NCI-H69 (cell line): ENCODE measurements at places on chromosomes 6 and 20.

- DNase-seq: no peak
These were observed 46.3 kb downstream of the MDFI start for GRCh38 chr6:41684311-41685180.

DNA sequence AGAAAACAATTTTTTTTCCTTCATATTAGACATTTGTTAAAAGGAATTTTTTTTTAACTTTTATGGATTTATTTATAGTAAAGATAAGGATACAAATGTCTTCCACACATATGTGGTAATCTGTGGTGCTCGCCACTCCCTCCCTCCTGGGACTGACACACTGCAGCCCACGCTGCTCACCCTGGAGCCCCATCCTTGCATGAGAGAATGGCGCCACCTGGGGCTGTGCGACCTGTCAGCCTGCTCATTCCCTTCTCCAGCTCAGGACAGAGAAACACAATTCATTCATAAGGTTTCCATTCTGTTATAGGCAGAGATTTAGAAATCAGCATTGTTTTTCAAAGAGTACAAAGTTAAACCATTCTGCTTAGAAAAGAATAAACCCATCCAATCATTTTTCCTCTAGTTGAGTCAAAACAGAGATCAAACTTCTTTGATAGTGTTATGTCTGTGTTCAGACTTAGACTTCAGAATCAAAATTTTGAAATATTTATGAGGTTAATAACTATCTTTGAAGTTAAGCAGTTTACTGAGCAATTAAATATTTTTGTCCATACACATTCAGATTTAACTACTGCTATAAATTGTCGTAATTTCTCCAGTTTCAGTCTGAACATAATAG is 42.8 kb upstream of the DYNLRB1 start:
- peak; percentile 66 for DNase-seq

DNA sequence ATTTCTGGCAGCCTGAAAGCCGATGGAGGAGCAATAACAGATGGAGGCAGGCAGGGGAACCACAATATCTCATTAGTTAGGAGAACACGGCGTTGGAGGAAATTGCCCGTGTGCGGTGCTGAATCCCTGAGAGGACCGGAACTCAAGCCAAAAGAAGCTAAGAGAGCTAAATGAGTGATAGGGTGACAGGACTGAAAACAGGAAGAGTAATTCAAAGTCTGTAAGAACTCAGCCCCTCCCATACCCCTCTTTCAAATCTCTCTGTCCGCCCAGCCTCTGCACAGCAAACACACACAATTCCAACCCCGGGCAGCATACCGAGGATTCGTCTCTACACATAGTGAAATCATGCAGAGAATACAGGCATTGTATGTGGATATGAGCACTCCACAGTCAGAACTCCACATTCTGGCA is 2.6 kb upstream of the IPCEF1 start:
- DNase-seq: no peak

- peak; percentile 40 for DNase-seq
These were observed 361.6 kb upstream of the RUNX2 start for GRCh38 chr6:44966449-44967092.

DNA sequence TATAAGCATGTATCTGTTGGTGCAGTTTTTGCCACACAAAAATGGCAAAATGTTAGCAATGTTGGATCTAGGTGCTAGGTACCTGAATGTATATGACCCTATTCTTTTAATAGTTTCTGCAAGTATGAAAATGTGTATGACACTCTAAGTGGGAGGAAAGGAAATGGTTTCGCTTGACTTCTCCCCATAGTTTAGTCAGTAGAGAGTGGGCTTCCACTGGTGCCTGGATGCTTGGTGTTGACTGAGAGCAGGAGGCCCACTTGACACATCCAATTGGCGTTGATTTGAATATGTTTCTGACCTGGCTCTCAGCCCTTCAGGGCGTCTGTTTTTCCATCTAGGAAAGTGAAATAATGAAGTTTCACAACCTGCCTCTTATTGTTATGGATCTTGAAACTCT is 41.8 kb upstream of the GABRR1 start:
- no peak for DNase-seq

GRCh38 chr6:10323018-10323417 is 91.9 kb downstream of the TFAP2A start:
- DNase-seq: no peak

GRCh38 chr6:137237413-137238170 is 18.4 kb upstream of the IFNGR1 start:
- no peak for DNase-seq

DNA sequence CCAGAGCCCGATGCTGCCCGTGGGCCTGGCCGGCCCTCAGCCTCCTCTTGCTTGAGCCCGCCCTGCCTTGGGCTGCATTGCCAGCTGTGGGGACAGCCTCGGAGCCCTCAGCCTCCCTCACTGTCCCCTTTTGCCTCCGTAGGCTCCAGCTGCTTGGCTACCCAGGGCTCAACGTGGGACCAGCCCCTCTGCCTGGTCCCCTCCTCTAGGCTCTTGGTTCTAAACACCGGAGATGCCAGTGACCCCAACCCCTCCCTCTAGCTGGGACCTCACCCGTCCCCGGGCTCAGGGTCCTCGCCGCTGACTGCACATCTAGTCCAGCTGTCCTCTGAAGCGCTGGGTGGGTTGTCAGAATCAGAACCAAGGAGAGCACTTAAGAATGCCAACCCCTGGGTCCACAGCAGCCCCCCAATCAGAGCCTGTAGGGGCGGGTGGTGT is 345.2 kb downstream of the ZFAND3 start:
- no peak for DNase-seq

- no peak for DNase-seq
These were observed 288.7 kb upstream of the CDYL start for GRCh38 chr6:4487538-4487937.

DNA sequence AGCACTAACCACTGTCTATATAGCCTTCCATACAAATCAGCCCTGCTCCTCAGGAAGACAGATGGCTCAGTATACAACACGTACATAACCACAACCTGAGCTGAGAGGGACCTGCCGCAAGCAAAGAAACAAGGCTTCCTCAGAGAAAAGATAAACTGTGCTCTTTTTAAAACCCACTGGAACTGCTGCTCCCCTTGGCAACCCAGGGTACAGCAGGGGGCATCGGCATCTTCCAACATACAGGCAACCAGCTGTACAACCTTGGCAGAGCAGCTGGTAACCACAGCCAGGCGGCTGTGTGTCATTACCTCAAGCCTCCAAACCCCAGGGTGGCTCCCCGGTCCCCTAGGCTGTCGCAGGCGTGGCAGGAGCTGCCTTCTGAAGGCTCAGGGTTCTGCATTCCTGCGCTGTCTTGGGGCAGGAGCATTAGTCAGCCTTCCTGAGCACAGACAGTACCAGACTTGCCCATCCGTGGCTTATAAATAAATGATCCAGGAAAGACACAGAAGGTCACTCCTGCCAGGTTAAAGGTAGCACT is 249.5 kb downstream of the ADGRG6 start:
- peak; percentile 51 for DNase-seq

DNA sequence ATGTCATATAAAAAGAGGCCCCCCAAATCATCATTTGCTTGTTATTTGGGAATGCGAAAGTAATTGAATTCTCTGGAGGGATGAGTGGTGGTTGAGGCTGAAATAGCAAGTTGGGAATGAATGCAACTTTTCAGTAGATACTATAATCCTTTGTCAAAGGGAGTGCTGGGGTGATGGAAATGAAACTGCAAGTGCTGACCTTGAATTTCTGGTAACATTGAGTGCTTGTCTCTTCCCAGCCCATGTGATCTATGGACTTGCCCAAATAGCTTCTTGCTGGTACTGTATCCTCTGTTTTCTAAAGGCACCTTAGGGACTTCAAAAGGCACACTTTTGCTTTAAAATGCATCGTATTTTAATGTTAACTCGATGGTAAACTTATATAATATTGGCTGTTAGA is 14.8 kb downstream of the PAQR8 start:
- no peak for DNase-seq

DNA sequence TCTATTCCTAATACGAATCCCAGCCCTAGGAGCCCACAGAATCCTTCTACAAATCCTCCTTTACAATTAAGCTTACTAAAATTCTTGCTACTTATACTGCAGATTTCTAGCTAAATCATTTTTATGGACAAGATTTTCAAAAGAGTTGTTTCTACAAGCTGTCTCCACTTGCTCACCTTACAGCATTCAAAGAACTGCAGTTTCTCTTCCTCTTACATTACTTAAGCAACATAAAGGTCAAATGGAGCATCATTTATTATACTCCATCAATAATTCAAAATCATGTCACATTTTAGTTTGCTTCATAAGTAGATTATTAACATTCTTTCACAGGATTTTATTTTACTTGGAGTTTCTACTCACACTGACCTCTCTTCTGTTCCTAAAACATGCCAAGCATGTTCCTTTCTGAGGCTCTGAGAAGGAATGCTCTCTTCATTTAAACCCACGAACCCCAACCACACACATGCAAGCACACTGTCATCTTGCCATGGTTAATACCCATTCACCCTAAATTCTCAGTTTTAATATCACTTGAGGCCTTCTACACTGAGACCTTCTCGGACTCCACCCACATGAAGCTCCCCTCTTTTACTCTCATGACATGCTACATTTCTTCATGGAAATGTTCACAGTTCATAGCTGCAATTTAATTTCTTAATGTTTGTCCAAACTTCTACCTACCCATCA is 388.2 kb downstream of the TBC1D32 start:
- no peak for DNase-seq

DNA sequence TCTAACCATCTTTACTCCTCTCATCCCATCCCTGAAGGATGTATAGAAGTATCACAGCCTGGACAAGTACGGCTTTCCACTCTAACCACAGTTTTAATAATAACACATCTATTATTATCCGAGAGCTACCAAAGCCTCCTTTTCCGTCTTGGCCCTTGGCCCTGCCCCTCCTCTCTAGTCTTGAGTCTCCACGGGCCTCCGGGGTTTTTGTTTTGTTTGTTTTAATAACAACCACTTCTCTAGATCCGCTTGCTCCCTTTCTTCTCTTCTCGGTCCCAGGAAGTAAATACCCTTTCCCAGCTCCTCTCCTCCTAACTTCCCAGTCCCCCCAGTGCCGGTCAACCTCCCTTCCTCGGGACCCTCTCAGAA is 661 bp downstream of the LCA5 start:
- DNase-seq: peak; percentile 87

DNA sequence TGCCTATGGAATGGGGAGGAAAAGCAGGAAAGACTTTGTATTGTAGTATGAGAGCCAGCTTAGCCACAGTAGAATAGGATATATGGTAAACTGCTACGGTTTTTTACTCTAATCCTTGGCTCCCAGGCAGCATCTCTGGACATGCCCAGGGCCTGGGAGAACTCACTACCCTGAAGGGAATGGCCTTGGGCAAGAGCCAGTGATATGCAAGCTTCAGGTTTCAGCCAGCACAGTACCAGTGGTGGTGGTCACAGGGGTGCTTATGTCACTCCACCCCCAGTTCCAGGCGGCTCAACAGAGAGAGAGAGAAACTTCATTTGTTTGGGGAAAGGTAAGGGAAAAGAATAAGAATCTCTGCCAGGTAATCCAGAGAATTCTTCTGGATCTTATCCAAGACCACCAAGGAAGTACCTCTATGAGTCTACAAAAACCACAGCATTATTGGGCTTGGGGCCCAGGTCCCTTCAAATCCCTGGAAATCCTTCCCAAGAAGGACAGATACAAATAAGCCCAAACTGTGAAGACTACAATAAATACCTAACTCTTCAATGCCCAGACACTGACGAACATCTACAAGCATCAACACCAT is 121.2 kb downstream of the THBS2 start:
- DNase-seq: no peak

DNA sequence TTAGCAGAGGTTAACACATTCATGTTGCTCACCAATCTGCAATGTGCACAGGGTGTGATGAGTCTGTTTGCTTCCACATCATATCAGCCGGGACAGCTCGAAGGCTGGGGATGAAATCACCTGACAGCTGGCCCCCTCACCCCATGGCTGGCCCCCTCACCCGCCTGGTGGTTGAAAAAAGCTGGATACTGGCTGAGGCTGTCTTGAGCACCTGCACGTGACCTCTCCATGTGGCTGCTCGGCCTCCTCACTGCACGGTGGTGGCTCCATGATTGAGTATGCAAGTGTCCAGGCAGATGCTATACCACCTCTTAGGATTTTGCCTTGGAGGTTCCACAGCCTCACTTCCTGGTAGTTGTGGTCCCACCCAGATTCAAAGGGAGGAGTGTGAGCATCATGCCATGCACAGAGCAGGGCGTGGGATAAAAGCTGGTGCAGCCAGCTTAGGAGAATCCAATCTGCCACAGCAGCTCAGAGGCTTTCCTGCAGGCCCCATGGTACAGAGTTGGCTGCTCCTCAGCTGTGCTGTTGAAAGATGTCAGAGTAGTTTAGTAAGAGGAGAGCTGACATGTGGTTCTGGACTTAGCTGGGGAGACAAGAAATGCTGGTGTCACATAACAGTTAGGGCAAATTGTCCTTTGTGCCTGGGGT is 29.6 kb upstream of the SYNDIG1 start:
- DNase-seq: no peak

- DNase-seq: peak; percentile 96
These were observed 18.3 kb upstream of the FOXP4 start for GRCh38 chr6:41527721-41528408.

GRCh38 chr6:7819431-7820015 is 91.1 kb downstream of the TXNDC5 start:
- DNase-seq: no peak

DNA sequence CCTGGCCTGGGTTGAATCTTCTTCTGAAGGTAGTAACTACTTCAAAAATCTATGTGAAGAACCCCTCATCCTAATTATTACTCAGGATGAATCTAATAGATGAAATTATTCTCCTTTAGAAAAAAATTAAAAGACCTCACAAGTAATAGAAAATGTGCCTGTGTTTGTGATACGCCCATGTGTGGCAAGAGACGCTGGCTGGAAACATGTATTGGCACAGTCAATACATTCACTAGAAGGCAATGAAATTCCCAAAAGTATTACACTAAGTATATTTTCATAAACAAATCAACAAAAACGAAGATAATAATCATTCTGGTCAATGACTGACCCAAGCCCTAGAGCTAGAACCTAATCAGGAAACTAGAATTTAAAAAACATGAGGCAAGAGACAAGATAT is 64.0 kb downstream of the B4GALT5 start:
- no peak for DNase-seq

DNA sequence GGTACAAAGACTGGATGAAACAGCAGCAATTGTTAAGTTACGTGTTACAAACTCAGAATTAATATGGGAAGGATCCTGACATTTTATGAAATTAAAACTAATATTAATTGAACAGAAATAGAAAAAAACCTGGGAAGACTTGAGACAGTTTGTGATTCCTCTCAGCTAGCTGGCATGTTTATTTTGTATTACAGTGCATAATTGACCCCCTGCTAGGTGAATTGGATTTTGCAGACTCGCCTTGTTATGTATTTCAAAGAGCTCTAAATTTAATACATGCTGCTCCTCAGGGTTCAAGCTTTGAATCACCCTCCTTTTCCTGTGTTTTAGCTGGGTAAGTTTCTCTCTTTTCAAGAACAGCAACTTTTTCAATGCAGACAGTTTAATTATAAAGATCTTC is 339.4 kb downstream of the PLCB1 start:
- peak; percentile 91 for DNase-seq

- no peak for DNase-seq
These were observed 61.7 kb downstream of the RIOK1 start for GRCh38 chr6:7451326-7451725.

DNA sequence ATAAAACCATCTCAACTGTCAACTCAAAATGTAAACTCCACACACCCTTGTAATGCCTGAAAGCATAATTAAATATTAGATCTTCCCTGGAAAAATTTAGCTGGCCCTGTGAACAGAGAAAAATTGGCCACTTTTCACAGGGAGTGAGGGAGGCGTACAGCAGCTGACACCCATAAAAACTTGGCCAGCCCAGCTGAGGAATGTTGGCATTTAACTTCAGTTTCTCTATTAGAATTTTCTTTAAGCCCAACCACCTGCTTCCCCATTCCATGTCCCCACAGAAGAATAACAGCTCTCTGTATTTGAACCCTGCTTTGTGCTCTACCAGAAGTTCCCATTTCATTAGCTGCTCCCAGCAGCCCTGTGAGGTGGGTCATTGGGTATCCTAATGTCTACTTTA is 41.0 kb downstream of the PKHD1 start:
- DNase-seq: no peak
